Liver (tissue), 10 donors: ENCODE measurements at places on chromosomes 7 and 10.

- no peak for DNase-seq
These were observed 30.0 kb downstream of the STK17A start for GRCh38 chr7:43612599-43613589.

DNA sequence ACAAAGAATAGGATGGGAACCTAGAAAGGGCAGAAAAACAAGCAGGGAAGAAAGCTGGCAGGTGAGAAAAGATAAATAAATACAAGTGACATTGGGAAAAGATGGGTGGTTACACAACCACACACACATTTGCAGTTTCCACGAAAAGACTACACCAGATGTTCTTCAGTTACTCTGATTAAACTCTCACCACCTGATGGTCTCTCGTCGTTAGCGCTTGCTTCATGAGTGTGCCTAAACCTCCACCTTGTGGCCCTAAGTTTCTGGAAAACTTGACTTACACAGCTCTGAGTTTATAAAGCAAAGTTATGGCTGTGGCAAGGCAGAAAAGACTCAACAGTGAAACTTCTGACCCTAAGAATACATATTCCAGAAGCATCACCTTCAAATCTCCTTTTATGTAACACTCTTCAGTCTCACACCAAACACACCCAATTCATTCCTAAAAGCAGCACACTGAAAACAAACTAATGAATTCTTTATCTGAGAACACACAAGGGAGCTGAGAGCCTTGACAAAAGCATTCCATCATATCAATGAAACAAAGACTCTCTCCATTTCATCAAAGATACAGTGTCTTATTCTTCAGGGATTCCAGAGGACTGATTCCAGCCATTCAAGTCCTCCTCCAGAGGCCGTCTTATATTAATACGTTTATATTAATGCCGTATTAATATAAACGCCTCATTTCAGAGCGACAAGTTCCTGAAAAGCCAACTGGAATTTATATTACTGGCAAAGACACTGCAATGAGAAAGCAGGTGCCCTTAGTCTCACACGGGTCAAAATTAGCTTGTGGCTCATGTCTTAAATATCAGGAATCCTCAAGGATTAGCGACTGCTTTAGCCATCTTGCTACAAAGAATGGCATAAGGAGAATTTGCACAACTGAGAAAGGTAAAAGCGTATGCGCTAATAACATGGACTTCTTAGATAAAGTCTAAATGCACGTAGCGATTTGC lies 77.6 kb downstream of the RNF216 start:
- no peak for DNase-seq

- DNase-seq: no peak
These were observed 707.2 kb downstream of the MAGI2 start for GRCh38 chr7:78746301-78746700.

- no peak for DNase-seq
These were observed 169.5 kb upstream of the FRMD4A start for GRCh38 chr10:14500172-14500765.

DNA sequence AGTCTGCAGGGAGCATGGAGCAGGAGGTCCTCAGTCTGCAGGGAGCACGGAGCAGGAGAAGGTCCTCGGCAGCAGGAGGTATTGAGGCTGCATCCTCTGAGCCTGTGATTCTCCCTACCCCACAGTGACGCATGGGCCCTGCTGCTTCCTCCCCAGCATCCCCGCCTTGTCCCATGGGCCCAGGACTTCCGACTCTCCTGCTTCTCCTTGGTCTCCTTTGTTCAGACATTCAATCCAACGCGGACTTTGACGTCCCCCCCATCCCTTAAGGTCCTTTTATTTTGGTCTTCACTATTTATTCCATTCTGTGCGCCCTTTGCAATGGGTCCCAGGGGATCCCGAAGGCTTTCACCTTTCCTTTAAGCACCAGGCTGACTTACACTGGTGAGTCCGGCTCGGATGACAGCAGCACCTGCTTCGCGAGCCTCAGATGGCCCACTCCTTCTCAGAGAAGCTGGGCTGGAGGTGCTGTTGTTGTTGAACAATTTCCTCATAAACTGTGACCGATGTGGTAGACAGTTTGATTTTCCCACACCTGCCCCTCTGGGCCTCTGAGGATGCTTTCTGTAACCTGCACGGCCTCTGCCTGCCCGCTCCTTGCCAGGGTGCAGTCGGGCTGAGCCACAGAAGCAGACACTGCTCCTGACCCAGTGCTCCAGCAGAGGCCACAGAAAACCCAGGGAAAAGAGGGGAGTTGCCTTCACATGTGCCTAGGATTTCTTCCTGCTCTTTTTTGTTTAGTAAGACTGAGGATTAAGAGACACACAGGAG lies 407.2 kb upstream of the SHH start:
- peak; percentile 8 for DNase-seq
